ENCODE measurements at places on chromosomes 3 and 15. TPM values are rescaled to one million over a fixed set of nuclear protein-coding genes. Genes with fewer than 3 reads are reported as not detected.

- H3K27me3 ChIP-seq: peaks cover 66% of the 10 kb centered on the region
- no peak overlapping the region for H3K27ac ChIP-seq
- H3K36me3 ChIP-seq: no peaks in the 10 kb centered on the region
- no peak overlapping the region for H3K4me3 ChIP-seq
- H3K4me1 ChIP-seq: no peaks in the 10 kb centered on the region
Measured at GRCh38 chr3:186432189-186432588, 70.2 kb upstream of the DGKG start.

DNA sequence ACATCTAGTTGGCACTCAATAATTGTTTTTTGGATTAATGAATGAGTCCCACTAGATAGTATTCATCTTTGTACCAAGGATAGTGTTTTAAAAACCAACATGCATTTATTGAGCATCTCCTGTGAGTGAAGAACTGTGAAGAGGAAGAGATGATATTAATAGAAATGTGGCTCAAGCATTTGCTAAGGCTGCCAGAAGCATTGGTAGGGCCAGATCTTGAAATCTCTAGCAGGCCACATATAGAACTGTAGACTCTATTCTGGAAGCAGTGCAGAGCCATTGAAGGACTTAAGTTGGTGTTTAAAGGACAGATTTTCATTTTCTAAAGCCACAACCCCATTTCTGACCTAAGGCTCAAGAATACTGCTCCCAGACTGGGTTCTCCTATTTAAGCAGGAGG is 99.0 kb downstream of the NEK11 start:
- no peak for DNase-seq
- H3K27me3 ChIP-seq: no peaks in the 10 kb centered on the region
- no peaks in the 10 kb centered on the region for H3K36me3 ChIP-seq
- H3K4me1 ChIP-seq: no peaks in the 10 kb centered on the region
- no peak overlapping the region for H3K4me3 ChIP-seq

- H3K4me1 ChIP-seq: no peaks in the 10 kb centered on the region
- peaks cover 7% of the 10 kb centered on the region for H3K27me3 ChIP-seq
- H3K27ac ChIP-seq: no peak overlapping the region
Measured at GRCh38 chr15:82305621-82306048, 43.0 kb downstream of the SAXO2 start.

GRCh38 chr15:40511472-40512133 is 40.8 kb downstream of the CHST14 start:
- no peaks in the 10 kb centered on the region for H3K27me3 ChIP-seq
- H3K4me1 ChIP-seq: peaks cover 7% of the 10 kb centered on the region
- peak; percentile 50 for DNase-seq
- no peak overlapping the region for H3K27ac ChIP-seq

DNA sequence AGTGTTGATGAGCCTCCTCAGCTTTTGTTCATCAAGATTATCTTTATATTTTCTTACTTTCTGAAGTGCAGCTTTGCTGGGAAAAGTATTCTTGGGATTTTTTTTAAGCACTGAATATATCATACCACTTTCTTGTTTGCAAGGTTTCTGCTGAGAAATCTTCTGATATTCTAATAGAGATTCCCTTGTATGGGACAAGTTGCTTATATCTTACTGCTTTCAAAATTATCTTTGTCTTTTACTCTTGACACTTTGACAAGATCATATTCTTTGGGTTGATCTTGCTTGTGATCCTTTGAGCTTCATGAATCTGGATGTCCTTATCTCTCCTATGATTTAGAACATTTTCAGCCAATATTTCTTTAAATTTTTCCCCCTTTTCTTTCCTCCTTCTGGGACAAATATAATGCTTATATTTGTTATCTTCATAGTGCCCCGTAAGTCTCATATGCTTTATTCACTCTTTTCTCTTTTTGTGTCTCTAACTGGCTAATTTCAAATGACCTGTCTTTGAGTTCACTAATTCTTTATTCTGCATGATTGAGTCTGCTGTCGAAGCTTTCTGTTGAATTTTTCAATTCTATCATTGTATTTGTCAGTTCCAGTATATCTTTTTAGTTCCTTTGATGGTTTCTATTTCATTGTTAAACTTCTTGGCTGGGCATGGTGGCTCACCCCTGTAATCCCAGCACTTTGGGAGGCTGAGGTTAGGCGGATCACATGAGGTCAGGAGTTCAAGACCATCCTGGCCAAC is 211.4 kb upstream of the MANF start:
- no peaks in the 10 kb centered on the region for H3K4me1 ChIP-seq
- no peak overlapping the region for H3K27ac ChIP-seq
- H3K36me3 ChIP-seq: no peaks in the 10 kb centered on the region
- H3K27me3 ChIP-seq: no peaks in the 10 kb centered on the region

DNA sequence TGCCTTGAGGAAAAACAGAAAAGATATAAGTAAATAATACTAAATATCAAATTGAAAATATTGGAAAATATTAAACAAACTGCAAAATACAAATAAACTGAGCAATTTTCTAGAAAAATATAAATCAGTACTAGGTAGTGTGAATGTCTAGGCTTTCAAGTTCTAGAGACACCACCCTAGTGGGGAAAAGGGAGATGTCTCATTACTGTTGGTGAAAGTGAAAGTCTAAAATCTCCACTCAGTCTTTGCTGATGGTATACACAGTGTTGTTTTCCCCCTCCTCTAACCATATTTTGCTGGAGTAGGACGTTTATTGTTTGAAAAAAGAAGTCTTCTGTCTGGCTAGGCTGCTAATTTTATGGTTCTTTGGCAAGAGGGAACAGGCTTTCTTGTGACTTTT is 1368.9 kb downstream of the OTOL1 start:
- H3K27me3 ChIP-seq: no peaks in the 10 kb centered on the region
- no peak overlapping the region for H3K27ac ChIP-seq
- DNase-seq: no peak
- H3K36me3 ChIP-seq: no peaks in the 10 kb centered on the region
- H3K4me1 ChIP-seq: no peaks in the 10 kb centered on the region

- H3K36me3 ChIP-seq: no peaks in the 10 kb centered on the region
- H3K27ac ChIP-seq: no peak overlapping the region
- H3K27me3 ChIP-seq: no peaks in the 10 kb centered on the region
- no peaks in the 10 kb centered on the region for H3K4me1 ChIP-seq
Measured at GRCh38 chr15:63922261-63922904, 88.6 kb upstream of the HERC1 start.

- H3K4me1 ChIP-seq: no peaks in the 10 kb centered on the region
- no peaks in the 10 kb centered on the region for H3K36me3 ChIP-seq
- no peak for DNase-seq
- H3K4me3 ChIP-seq: no peak overlapping the region
- no peak overlapping the region for H3K27ac ChIP-seq
- H3K27me3 ChIP-seq: no peaks in the 10 kb centered on the region
Measured at GRCh38 chr15:79863886-79864285, 32.9 kb downstream of the MTHFS start.

DNA sequence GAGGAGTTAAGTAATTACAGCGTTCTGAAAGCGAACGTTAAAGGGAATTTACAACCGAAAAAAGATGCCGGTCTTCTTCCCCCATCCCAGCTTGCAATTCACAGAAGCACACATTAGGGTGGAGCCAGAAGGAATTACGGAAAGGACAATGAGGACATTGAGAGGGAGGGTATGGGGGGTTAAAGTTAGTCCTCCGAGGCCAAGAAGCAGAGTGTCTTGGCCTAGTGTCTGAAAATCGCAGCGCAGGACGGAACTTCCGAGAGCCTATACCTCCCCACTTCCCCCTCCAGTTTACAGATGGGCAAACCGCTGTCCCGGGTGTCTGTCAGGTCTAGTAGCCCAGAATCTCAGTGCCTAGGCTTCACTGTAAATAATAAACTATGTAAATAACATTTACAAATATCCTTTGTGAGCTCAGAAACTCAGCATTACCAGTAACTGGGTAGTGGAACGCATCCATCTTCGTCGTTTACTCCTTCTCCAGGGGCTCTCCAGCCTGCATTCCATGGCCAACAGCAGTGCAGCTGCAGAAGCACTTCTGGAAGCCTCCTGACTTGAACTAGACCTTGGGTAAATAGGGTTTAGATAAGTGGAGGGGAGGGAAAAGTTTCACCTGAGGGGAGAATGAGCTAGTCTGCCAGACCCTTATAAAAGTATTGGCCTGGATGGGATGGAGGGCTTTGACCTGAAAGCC is 922 bp downstream of the ADPRH start:
- no peak overlapping the region for H3K27ac ChIP-seq
- no peaks in the 10 kb centered on the region for H3K4me1 ChIP-seq
- no peaks in the 10 kb centered on the region for H3K27me3 ChIP-seq
- no peak for DNase-seq
- peak overlapping the region; percentile 59 for H3K4me3 ChIP-seq

ADGRG7 gene
- not detected for total RNA-seq

DOCK3 gene
- total RNA-seq: 15.2 TPM

OR5K2 gene
- not detected for total RNA-seq

TMEM40 gene
- total RNA-seq: 30.5 TPM

Measured in PC-9 (cell line).